H1 (cell line): ENCODE measurements at places on chromosomes 13 and 19.

DNA sequence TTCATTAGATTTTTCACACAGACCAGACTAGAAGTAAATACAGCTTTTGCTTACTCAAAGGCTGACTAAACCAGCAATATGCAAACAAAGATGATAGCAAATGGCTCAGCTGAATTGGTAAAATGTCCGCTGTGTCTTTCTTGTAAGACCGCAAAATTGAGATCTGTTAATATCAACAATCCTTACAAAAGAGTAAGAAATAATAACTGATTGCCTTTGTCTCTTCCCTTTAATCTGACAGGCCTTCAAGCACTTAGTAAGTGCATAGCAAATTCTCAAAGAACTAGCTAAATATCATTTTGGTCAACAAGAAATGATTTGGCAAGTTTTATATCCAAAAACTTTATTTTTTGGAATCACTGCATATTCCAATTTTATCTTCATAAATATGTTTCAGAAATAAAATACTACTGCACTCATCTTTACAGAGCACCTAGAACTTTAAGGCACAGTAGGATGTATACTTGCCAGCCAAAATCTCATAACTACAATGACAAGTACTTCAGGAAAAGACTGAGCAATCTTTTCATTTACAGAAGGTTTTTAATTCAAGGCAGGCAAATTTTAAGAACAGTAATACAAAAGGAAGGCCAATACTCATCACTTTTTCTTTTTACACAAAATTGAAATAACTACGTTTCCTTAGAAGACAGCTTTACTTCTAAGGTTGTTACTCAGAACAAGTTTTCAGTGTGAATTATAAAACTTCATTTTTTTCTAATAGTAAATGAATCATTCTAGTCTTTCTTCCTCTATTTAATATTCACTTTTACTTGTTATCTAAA, 1.1 kb downstream of the ELF1 start:
- no peak overlapping the region for H3K27ac ChIP-seq
- no peak for DNase-seq
- no peaks in the 10 kb centered on the region for H3K27me3 ChIP-seq
- H3K4me3 ChIP-seq: no peak overlapping the region
- H3K4me1 ChIP-seq: no peaks in the 10 kb centered on the region

- H3K27ac ChIP-seq: no peak overlapping the region
- no peak for DNase-seq
- no peak overlapping the region for H3K4me3 ChIP-seq
- peaks cover 11% of the 10 kb centered on the region for H3K4me1 ChIP-seq
- no peaks in the 10 kb centered on the region for H3K27me3 ChIP-seq
- peaks cover 2% of the 10 kb centered on the region; the same call in 1 of the 2 replicates for H3K36me3 ChIP-seq
These were observed 1.9 kb upstream of the TEKTIP1 start for GRCh38 chr19:3537101-3537437.

DNA sequence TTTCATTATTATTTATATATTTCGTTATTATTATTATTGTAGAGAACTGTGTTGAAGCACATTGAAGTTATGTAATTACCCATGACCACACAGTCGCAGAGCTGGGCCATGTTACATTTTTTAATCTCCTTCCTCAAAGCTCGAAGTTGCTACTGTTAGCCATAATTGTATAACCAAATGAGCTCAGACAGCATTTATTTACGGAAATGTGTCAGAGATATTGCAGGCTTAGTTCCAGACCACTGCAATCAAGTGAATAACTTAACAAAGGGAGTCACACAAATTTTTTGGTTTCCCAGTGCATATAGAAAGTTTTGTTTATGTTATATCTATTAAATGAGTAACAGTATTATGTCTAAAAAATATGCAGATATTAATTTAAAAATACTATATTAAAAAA, 147.1 kb upstream of the SLITRK1 start:
- no peak overlapping the region for H3K4me3 ChIP-seq
- no peak overlapping the region for H3K27ac ChIP-seq
- H3K36me3 ChIP-seq: no peaks in the 10 kb centered on the region
- peaks cover 11% of the 10 kb centered on the region for H3K27me3 ChIP-seq
- no peaks in the 10 kb centered on the region for H3K4me1 ChIP-seq
- no peak for DNase-seq

- H3K4me1 ChIP-seq: no peaks in the 10 kb centered on the region
- no peak for DNase-seq
- no peaks in the 10 kb centered on the region for H3K36me3 ChIP-seq
- peaks cover 4% of the 10 kb centered on the region for H3K27me3 ChIP-seq
These were observed 752 bp upstream of the HAS1 start for GRCh38 chr19:51724543-51724942.

DNA sequence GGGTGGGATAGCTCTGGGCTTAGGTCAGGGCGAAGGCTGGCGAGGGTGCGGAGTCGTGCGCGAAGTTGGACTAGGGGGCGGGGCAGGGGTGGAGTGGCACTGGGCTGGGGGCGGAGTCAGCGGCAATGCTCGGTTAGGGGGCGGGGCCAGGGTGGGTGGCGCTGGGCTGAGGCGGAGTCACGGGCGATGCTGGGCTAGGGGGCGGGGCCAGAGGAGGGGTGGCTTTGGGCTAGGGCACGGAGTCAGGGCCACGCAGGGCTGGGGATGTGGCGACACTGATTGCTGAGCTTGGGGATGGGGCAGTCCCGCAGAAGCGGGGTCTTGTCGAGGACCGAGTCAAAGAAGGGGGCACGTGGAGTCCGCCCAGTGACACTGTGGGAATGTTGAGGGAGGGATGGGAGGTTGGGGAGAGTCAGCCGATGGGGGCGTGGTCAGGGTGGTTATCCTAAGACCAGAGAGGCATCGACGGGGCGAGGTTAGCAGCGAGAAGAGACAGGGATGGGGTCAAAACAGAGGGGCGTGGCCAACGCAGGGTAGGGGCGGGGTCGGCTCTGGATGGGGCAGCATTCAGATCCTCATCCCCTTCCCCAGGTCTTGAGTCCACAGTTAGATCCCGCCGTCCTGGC, 8.7 kb downstream of the HOMER3 start:
- no peak overlapping the region for H3K27ac ChIP-seq
- peak overlapping the region; percentile 59; the same call in 1 of the 2 replicates for H3K4me3 ChIP-seq
- H3K27me3 ChIP-seq: no peaks in the 10 kb centered on the region
- peaks cover 31% of the 10 kb centered on the region; the same call in 1 of the 2 replicates for H3K36me3 ChIP-seq
- DNase-seq: peak; percentile 95
